ENCODE measurements at places on chromosomes 11 and 22.

GRCh38 chr11:64406221-64406946, 47.4 kb downstream of the RPS6KA4 start:
- no peak for DNase-seq

- no peak for DNase-seq
Observed at GRCh38 chr22:37710675-37711074, 13.8 kb downstream of the TRIOBP start.

DNA sequence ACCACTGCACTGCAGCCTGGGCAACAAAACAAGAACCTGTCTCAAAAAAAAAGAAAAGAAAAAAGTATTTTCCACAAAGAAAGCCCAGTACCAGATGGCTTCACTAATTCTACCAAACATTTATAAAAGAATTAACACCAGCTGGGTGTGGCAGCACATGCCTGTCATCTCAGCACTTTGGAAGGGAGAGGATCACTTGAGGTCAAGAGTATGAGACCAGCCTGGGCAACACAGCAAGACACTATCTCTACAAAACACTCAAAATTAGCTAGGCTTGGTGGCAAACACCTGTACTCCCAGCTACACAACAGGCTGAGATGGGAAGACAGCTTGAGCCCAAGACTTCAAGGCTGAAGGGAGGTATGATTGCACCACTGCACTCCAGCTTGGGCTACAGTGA, 20.1 kb downstream of the RSF1 start:
- no peak for DNase-seq

DNA sequence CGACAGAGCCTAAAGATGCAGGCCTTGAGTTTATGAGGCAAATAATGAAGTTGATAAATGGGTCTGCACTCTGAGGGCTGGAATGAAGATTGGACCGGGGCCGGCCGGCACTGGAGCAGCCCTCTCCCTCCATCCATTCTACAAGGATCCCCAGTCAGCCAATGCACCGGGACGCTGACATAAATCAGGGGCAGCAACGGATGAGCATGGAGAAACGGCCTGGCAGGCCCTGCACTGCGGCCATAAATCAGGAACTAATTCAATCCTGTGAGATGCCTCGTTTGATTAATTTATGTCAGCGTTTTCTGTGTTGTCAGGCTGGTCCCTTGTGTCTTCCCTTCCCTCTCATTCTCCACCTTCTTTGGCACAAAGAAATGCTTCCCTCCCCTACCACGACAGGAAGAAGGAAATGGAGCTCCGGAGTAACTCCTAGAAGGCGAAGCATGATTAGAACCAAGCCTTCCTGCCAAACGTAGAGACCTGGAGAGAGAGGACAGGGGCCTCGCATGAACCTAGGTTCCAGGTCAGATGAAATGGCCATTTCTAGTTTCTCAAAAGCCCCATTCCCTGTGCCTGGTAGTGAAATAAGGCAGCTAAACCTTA, 358.4 kb downstream of the OPCML start:
- DNase-seq = no peak

GRCh38 chr11:45021692-45022141, 71.0 kb upstream of the TP53I11 start:
- DNase-seq = peak; percentile 78

- DNase-seq = no peak
Observed at GRCh38 chr11:68047437-68048290, 8.8 kb downstream of the TCIRG1 start.

DNA sequence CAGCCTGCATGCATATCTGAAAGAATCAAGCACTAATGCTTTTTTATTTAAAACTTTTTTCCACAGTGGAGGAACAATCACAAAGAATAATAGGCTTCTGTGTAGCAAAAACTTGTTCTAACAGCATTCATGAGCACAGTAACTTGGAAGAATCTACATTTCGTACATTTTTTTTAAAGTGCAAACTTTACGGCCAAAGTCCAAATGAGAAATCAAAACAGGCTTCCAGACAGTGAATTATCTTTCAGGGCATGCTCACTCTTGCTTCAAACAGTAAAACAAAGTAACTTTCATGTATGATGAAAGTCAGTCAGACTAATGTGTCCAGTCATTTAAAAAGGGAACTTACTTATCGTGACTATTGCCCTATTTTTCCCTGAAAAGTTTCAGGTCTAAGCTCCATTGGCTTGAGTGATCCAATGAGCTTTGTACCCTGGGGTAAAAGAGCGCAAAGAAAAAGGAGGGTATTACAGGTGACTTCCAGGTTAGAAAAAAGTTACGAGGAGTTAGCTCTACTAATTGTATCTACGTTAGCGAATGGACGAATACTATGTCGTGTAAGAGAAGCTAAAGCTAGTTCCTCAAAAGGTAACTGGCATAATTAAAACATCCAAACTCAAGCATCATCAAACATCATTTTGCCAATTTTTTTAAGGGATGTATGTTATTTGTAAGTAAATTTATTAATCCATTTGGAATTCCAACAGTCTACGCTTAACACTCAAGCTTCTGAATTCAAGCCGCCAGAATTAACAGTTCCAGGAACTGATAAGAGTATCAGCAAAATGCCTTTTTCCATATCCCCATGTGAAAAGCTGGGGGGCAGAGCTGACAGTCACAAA, 1.7 kb downstream of the PICALM start:
- DNase-seq = peak; percentile 47

DNA sequence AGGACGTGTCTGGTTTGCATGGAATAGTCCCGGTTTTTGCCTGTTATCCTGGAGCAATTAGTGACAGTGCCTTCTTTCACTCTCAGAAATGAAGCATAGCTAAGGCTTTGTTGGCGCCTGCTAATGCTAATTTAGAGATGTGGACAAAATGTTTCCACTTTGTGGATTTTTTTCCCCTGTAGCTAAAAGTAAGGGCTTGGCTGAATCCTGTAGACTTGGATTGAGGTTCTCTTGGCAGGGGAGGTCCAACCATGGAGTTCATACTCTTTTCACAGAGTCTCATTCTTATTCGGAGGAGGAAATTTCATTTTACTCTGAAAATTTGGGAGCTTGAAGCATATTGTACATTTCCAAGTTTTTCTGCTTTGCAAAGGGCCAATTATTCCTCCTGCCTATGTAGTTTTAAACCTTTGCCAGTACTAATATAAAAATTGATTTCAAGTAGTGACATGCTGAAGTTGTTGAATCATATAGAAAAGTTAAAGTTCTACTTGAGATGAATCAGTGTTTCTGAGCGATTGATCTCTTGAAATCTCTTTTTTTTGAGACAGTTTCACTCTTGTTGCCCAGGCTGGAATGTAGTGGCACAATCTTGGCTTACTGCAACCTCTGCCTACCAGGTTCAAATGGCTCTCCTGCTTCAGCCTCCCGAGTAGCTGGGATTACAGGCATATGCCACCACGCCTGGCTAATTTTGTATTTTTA, 20.0 kb downstream of the PPFIA1 start:
- no peak for DNase-seq

DNA sequence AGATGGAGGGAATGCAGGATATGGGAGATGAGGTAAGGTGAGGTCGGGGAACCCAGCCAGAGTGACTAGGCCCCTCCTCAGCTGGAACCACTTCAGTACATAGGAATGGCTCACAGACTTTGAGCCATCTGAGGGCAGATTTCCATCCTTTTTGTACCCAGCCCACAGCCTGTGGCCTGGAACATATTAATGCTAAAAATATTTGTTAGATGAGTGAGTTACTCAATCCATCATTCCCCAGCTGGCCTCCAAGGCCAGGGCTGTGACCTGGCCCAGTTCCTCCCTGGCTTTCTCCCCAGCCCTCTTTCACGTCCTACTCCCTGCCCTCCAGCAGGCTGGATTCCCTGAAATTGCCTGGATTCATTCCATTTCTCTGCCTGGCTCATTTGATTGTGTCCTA, 57.2 kb upstream of the PRDM11 start:
- no peak for DNase-seq

GRCh38 chr11:86179646-86180064, 64.9 kb upstream of the EED start:
- no peak for DNase-seq

All from NCI-H2171 (cell line).